ENCODE measurements at places on chromosomes 7 and 10.
A peak's percentile ranks its signal among the peaks of the same experiment; 100 is the strongest.

DNA sequence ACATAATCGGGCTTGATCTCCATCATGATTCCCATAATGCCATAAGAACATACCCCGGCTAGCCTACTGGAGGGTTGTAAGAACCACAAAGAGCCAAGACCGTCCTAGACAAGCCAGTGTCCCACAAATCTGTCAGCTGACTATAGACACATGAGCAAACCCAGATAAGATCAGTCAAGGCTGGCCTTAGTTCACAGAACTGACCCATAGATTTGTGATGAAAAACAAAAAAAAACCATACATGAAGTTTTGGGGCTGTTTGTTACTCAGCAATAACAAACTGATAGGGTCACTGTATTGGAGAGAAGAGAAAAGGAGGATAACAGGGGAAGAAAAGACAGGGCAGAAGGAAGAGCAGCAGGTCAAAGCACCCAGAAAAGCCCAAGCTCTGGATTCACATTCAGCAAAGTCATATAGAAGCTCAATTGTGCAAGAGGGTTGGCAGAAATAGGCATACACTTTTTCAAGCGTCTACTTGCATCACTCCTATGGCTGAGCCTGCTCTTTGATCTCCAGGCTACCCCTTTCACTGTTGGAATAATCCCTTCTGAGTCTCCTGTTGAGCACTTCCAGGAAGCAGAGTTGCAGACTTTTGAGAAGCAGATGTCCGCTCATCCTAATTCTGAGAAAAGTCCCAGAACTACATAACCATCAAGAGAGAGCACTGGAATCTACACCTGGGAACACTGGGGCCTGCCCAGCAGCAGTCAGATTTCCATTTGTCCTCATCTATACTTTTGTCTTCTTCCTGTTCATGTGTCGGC, 122.0 kb upstream of the HABP2 start:
- DNase-seq = no peak

- no peak for DNase-seq
These were observed 252.5 kb downstream of the PTEN start for GRCh38 chr10:88115968-88116367.

GRCh38 chr10:104306897-104307296, 31.4 kb downstream of the ITPRIP start:
- DNase-seq = no peak

DNA sequence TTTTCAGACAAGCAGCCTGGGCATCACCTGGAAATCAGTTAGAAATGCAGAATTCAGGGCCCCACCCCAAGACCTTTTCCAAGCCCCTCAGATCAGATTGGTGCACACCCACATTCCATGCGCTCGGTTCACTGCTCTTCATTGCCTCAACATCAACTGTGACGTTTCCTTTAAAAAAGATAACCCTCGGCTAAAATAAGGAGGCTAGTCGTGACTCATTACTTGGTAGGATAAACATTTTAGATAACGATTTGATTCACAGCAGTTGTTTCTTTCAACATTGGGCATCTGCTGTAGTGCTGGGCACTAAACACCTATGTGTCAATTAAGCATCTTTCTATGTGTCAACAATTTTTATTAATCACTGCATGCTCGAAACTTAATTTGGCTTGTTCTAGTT, 191.1 kb upstream of the LRGUK start:
- no peak for DNase-seq

- DNase-seq = no peak
These were observed 46.3 kb downstream of the PHYHIPL start for GRCh38 chr10:59222788-59223187.

DNA sequence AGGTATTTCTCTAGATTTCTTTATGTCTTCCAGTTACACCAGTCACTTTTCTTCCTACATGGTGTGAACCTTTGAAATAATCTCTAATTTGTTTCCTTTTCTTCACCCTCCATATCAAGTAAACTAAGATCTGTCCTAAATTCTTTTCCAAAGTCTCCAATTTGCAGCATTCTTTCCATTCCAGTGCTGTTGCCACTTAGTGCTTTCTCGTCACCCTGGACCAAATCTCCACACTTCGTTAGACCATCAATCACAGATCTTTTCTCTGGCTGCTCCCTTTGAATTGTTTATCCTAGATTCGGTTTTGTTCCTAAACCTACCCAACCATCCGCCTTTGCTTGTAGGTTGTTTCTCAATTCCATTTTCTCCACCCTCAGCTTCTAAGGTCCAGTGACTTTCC, 74.7 kb downstream of the DYNC1I1 start:
- DNase-seq = no peak

DNA sequence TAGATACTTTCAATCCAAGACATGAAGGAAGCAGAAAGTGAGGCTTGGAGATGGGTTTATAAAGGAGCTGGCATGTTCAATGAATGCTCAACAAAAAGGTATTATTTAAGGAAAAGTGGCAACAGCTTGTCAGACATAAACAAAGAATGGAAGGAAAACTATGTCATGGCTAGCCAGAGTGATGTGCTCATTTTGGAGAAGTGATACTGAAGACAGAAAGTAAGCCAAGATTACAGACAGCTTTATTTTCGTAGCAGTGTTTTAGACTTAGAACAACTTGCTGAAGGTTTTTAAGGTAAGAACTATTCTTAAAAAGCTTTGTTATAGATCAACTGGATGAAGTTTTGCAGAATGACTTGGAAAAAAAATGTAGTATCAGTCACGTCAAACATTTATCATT, 160.5 kb upstream of the FERD3L start:
- no peak for DNase-seq

- no peak for DNase-seq
These were observed 199.0 kb downstream of the PPP1R9A start for GRCh38 chr7:95106401-95106800.

DNA sequence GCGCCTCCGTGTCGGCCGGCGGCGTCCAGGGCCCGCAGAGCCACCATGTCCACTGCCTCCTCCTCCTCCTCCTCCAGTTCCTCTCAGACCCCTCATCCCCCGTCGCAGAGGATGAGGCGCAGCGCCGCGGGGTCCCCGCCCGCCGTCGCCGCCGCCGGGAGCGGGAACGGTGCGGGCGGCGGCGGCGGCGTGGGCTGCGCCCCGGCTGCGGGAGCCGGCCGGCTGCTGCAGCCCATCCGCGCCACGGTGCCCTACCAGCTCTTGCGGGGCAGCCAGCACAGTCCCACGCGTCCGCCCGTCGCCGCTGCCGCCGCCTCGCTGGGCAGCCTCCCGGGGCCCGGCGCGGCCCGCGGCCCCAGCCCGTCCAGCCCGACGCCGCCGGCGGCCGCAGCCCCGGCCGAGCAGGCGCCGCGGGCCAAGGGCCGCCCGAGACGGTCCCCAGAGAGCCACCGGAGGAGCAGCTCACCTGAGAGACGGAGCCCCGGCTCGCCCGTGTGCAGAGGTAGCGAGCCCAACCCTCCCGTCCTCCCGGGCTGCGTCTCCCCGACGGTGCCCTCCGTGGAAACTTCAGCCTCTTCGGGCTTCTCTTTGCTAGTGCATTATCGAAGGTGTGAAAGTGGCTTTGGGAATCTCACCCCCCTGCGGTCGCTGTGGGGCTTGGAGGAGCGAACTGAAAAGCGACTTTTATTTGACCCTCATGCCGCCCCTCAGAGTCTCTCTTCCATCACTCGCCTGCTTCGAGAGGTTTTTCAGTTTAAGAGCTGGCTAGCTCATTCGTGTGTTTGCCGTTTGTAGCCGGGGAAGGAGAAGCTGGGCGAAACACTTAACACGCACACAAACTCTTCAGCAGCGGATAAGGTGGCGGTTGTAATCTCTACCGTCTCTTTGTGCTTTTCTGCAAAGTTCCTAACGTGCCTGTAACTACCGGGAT, 975 bp downstream of the GLCCI1 start:
- peak; percentile 55 for DNase-seq

DNA sequence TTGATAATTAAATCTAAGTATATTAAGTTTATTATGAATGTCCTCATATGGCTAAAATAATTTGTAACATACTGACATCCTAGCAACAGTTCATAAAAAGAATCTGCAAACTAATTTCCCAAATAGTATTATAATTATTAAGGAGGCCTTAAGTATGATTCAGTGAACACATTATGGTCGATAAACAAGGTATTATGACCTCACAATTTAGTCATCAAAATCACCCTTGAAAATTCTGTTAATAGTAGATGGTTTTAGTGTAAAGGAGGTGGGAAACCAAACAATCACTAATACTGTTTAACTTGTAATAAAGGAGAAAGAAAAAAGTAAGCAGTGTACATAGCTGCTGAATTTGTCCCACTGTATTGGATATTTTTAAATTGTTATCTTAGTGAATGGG, 2.1 kb downstream of the ETV1 start:
- DNase-seq = no peak

DNA sequence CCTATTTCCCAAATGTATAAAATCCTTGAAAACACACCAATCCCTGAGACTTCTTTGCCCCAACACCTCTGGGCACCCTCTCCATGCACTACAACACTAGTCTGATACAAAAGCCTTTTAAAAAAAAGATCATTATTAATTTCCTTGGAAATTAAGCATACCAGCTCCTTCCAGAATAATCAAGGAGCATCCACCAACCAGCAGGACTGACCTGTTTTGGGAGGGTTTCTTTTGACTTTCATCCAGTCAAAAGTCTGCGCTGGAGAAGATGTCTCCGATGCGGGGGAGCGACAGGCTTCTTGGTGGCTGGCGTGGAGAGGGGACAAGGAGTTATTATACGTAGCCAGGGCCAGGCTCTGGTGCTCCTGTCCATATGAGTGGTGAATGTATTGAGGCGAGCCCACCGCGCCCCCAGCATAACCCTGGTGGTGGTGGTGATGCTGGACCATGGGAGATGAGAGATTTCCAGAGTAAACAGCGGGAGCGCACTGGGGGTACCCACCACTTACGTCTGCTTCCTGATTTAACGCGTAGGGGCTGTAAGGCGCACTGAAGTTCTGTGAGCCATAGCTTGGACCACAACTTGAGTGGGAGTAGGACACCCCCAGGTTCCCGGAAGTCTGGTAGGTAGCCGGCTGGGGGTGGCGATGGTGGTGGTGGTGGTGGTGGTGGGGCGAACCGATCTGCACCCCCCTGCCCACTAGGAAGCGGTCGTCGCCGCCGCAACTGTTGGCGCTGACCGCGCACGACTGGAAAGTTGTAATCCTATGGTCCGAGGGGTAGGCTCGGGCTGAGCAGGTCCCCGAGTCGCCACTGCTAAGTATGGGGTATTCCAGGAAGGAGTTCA, 527 bp downstream of the HOXA1 start:
- no peak for DNase-seq

DNA sequence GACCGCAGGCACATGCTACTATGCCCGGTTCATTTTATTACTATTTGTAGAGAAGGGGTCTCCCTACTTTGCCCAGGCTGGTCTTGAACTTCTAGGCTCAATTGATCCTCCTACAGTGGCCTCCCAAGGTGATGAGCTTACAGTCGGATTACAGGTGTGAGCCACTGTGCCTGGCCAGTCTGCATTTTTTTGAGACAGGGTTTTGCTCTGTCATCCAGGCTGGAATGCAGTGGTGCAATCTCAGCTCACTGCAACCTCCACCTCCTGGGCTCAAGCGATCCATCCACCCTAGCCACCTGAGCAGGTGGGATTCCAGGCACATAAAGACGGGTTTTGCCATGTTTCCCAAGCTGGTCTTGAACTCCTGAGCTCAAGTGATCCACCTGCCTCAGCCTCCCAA, 2.3 kb upstream of the H2BK1 start:
- no peak for DNase-seq

DNA sequence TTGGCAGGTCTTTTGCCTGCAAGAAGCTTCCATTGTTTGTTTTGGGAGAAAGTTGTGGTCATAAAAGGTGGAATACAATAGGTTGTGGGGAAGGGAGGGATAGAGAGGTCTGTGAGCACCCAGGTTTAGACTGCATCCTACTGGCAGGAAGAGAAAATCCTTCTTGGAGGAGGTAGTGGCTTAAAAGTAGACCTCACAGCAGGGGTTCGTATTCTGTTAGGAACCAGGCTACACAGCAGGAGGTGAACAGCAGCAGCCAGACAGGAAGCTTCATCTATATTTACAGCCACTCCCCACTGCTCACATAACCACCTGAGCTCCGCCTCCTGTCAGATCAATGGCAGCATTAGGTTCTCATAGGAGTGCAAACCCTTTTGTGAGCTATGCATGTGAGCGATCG, 245.3 kb downstream of the NSUN6 start:
- DNase-seq = no peak

- peak; percentile 85 for DNase-seq
These were observed 134.4 kb upstream of the AGK start for GRCh38 chr7:141416650-141417270.

DNA sequence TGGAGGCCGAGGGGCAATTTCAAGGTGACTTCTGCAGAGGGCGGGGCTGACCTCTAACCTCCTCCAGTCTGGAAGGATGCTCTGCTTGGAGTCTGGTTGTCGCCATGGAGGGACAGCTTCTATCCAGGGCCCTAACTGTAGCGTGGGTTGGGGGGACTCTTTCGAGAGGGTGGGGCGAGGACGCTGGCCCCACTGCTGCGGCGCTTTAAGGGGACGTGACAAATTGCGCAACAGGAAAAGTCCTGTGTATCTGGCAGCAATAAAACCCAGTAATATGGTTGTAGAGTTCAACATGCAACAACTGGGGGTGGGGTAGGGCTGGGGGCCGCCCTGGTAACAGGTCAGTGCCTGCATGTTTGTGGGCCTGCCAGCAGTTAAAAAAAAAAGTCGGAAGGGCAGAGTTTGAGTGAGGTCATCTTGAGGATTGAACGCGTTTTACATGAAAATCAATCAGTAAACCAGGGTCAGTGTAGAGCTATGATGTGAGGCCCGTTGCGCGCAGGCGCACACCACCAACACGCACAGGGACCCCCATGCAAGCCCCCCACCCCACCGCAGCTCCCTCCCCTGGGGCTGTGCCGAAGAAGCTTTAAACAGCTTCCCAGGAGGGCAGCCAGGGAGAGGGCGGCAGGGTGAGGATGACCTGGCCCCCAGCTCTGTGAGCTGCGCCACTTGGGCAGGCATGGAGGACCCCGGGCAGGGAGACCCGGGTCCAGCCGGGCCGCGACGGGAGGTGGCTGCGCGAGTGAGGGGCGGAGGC, 4.3 kb downstream of the SHH start:
- no peak for DNase-seq

GRCh38 chr10:104334561-104334960, 3.7 kb downstream of the ITPRIP start:
- DNase-seq = no peak

DNA sequence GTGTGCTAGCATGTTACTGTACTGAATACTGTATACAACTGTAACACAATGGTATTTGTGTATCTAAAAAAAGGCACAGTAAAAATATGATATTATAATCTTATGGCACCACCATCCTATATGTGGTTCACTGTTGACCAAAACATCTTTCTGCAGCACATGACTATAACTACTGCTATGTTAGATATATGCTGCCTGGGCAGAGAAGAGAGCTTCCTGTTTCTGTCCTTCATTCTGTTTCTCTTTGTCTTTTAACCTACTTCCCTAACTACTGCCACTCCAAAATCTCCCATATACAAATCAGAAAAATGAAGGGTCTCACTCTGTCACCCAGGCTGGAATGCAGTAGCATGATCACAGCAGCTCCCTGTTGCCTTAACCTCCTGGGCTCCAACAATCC, 8.8 kb upstream of the FGL2 start:
- DNase-seq = no peak

All from NCI-H1092 (cell line).